PC-9 (cell line): ENCODE measurements at places on chromosomes 5 and 9.

DNA sequence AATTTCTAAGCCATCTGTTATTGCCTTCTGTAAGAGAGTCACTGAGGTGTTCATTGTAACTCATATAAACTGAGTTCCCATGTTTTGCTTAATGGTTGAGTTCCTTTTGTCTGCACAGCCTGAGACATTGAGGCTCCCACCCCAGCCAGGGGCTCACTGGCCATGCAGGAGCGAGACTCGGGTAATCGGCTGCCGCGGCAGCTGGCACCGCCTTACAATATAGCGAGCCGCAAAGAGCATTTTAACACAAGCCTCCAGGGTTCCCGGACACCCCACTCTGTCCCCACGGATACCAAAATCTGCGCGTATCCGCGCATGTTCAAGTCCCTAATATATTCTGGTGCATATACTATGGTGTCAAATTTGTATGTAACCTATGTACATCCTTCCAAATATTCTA lies 24.4 kb upstream of the GLDC start:
- no peak for DNase-seq

DNA sequence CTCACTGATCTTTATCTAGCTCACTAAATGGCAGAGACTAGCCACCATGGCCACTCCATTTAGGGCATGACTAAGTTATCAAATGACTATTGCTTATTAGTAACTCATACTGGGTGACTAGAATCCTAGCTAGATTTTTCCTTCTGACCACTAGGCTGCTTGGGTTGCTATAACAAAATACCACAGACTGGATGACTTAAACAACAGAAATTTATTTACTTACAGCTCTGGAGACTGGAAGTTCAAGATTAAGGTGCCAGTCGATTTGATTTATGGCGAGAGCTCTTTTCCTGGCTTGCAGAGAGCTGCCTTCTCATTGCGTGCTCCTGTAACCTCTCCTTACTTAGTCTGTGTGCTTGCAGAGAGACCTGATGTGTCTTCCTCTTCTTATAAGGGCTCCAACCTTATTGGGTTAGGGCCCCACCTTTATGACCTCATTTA lies 55.0 kb upstream of the APC start:
- no peak for DNase-seq

GRCh38 chr5:115578657-115579056 lies 23.6 kb downstream of the TICAM2 start:
- no peak for DNase-seq

- no peak for DNase-seq
These were observed 104.5 kb downstream of the STK32A start for GRCh38 chr5:147339313-147339712.

GRCh38 chr9:134500931-134501760 lies 140.5 kb upstream of the COL5A1 start:
- no peak for DNase-seq

DNA sequence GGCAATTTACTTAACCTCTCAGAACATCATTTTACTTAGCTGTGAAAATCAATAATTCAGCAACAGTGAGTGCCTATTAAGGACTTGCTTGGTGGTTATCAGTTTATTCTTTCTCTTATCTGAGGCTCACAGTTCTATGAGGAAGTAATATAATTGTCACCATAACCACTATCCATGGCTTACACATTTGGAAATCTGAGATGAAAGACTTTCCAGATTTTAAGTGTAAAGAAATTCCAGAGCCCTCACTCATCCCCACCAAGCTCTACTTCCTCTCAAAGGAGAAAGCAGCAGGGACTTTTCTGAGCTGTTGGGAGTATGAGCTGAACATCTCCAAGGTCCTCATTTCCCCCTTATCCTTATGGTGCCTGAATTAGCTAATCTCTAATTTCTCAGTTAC lies 321.5 kb downstream of the FBXL7 start:
- no peak for DNase-seq

GRCh38 chr9:2210201-2210600 lies 195.1 kb downstream of the SMARCA2 start:
- no peak for DNase-seq

- DNase-seq, result peak; percentile 61
These were observed 726 bp downstream of the DAP start for GRCh38 chr5:10760096-10760920.

- no peak for DNase-seq
These were observed 303.9 kb downstream of the TENT4A start for GRCh38 chr5:7016999-7017747.

- no peak for DNase-seq
These were observed 167.7 kb upstream of the RASA1 start for GRCh38 chr5:87099968-87100367.

DNA sequence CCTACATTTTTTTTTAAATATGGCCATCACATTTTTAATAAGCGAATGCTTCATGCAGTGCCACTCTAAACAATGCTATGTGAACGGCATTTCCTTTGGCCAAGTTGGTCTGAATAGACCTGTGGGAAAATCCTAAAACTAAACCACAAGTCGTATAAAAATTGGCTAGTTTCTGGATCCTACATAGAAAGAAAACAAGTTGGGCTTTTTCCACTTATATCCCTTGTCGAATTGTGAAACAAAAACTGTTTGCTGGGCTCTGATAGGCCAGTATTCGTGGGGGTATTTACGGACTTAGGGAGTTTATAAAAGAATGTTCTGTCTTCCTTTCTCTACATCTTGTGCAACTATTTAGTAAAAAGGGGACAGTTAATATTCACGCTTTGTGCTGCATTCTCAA lies 153.1 kb upstream of the KLF9 start:
- no peak for DNase-seq

DNA sequence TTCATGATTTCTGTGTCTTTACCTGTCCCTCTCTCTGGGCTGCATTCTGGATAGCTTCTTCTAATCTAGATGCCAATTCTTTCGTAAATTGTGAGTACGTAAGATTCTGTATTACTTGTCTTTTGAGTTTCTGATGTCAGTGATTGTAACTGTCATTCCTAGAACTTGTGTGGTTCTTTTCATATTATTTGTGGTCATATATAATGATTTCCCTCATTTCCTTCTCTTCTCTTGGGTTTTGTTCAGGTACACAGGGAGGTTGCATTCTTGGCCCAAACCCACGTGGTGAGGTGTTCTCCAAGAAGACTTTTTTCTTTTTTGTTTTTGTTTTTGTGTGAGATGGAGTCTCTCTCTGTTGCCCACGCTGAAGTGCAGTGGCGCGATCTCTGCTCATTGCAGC lies 13.8 kb downstream of the UGCG start:
- no peak for DNase-seq

GRCh38 chr5:52906845-52907244 lies 82.3 kb upstream of the ITGA2 start:
- DNase-seq, result no peak

GRCh38 chr5:76625087-76625815 lies 2.0 kb upstream of the F2RL2 start:
- no peak for DNase-seq

DNA sequence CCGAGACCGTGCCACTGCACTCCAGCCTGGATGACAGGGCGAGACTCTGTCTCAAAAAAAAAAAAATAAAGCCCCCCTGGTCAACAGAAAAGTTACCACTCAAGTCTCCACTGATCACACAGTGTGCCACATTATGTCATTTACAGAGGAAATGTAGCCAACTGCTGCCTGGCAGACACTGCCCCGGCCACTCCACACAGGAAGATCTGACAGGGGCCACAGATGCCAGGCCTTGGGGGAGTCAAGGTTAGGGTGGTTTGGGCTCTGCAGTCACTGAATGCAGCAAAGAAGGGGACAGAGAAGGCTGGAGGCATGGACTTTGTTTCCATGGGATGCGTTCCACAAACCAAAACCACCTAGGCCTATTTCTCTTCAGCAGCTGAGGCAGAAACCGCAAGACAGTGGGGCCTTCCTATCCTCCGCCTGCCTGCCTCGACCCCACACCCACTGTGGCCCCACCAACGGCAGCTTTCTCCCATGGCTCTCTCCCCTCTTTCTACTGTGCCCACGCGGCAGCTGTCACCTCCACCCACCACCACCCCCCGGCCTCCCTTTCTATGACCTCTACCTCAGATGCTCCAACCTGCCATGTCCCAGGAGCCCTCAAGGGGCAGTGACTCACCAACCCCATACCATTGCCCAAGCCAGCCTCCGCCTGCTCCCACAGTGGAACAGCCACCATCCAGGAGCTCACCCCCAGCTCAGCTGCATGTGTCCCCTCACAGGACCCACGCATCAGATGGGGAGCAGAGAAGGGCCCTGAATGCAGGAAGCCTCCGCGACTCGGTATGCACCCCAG lies 12.4 kb downstream of the IPPK start:
- DNase-seq, result no peak

DNA sequence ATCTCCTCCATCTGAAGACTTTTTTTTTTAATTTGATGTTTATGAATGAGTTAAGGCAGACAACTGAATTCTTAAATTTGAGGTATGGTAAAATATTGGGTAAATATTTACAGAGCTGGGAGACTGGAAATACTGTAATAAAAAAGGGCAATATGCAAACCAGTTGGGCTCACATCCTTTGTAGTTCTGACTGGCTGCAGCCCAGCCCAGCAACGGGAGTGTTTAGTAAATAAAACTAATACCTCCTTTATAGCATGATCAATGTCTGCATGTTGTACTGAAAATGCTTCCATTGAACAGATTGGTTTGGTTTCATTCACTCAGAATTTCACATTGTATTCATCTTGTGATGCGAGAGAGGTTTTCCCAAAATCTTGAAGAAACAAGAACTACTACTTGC lies 365.0 kb downstream of the DMRT2 start:
- DNase-seq, result no peak

DNA sequence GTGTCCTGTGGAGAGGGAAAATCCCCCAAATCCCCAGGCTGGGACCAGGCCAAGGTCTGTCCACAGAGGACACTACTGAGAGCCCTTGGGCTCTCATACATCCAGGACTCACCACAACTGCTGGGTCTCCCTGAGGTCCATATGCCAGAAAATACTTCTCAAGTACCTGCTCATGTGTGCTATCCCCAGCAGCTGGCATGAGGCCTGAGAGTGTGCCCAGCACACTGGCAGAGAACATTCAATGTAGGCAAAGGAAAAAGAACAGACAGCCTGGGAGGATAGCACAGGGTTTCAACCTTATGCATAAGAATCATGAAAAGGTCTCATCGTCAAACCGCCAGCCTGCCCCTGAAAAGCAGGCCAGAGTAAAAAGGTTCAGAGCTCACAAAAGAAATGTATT lies 154.1 kb upstream of the TAS2R1 start:
- no peak for DNase-seq

DNA sequence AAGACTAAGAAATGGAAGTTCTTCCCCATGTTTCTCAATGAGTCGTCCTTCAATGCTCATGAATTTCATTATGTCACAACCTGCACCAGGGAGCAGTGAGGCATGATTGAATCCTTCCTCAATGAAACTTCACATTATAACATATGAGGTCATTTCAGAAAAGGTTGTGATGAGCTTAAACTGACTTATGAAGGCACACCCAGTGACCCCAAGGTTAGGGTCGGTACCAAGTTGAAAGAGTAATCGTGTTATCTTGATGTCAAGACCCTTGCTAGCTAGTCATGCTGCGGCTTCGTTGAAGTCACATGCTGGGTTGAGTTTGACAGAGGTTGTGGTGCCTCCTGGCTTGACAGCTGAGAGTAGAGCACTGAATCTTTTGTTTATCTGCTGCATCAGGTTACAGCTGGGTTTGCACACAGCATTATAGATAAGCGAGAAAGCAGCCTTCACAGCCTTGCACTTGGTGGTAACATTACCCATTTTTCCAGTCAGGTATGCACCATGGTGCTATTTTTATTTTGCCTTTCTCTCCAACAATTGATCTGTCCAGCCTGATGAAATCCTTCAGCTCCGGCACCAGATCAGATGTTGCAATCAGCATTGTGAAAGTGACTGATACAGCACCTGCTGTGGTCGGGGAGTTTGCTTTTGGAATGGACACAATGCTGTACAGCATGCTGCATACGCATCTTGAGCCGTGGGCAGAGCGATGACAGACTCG lies 133.2 kb downstream of the ERCC6L2 start:
- DNase-seq, result no peak

DNA sequence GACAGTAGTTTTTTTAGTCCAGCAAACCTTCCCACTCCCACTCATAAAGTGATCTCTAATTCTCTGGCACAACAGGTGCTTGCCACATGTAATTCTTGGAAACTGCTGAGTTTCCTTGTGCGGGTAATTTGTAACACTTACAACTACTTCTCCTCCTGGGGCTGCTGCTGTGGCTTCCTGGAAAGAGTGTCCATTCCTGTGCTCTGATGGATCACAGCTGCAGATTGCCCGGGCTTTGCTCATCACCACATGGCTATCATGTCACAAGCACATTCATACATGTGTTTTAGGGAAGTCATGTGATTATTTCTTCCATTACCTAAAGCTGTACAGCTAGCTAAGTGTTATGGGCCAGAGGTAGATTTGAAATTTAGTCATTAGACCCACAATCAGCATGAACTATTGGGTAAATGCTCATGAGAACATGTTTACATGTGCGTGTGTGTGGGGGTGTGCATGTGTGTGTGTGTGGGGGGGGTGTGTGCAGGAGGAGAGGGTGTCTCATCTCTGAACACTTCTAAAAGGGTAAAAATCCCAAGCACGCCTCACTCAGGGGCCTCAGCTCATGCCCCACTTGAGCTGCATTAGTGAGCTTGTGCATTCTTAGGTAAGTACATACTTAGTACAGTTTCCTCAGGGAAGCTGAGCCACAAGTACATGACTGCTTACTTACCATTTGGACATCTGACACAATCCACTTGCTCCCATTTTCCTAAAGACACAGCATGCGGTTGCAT lies 118.1 kb upstream of the CCDC112 start:
- DNase-seq, result no peak

GRCh38 chr5:6525910-6526309 lies 77.3 kb downstream of the UBE2QL1 start:
- no peak for DNase-seq

GRCh38 chr9:97412626-97413385 lies 910 bp downstream of the TDRD7 start:
- DNase-seq, result no peak

- DNase-seq, result no peak
These were observed 620.6 kb upstream of the DAB2 start for GRCh38 chr5:40045429-40045828.

- no peak for DNase-seq
These were observed 2.8 kb downstream of the RORB start for GRCh38 chr9:74499770-74500583.

DNA sequence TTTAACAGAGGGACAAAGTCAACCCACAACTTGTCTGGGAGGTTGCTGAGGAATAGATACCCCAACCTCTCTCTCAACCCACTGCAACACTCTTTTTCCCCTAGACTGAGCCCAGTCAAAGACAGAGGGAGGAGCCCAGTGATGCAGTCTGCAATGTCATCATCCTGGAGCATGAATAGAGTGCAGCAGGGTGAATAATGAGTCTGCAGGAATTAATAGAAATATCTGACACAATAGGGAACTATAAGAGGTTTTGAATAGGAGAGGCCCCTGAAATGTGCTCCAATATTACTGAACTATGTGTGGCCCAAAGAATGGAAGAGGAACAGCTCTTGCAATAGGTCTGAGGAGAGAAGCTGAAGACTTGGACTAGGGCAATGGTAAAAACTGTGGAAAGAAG lies 59.1 kb downstream of the PDCD1LG2 start:
- no peak for DNase-seq

- no peak for DNase-seq
These were observed 48.6 kb downstream of the CYSTM1 start for GRCh38 chr5:140223567-140223966.

GRCh38 chr5:322281-322941 lies 897 bp downstream of the AHRR start:
- no peak for DNase-seq
